ENCODE measurements at places on chromosomes 6 and 20. TPM values are rescaled to one million over a fixed set of nuclear protein-coding genes. Genes with fewer than 3 reads are reported as not detected.

The GPR6 gene
- total RNA-seq: not detected

- DNase-seq: no peak
Measured at GRCh38 chr20:56628015-56628872, 862 bp upstream of the TFAP2C start.

- DNase-seq: peak; percentile 2
Measured at GRCh38 chr20:40008177-40008576, 680.9 kb downstream of the MAFB start.

DNA sequence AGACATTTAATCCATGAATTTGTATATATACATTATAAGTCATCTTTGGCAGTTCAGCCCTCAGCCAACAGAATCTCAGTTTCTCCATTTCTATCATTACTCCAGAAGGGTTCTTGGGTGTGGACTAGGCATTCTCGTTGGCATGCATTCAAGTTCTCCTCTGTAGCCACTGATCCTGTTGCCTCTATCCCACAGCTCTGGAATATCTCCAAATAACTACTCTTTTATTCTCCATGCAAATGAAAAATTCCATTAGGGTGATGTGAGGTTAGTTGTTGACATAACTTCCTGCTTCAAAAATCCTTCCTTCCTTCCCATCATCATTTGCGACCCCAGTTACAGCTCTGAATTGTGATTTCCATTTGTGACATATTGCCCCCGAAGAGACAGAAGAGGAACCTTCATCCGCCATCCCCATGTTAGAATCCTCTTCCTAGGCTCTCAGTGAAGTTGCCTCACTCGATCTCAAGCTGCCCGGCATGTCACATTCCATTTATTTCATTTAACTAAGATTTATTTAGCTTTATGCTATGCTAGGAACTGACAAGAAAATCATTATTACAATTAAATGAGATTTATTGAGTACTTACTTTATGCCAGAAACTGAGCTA, 93.7 kb upstream of the EDN1 start:
- peak; percentile 83 for DNase-seq

DNA sequence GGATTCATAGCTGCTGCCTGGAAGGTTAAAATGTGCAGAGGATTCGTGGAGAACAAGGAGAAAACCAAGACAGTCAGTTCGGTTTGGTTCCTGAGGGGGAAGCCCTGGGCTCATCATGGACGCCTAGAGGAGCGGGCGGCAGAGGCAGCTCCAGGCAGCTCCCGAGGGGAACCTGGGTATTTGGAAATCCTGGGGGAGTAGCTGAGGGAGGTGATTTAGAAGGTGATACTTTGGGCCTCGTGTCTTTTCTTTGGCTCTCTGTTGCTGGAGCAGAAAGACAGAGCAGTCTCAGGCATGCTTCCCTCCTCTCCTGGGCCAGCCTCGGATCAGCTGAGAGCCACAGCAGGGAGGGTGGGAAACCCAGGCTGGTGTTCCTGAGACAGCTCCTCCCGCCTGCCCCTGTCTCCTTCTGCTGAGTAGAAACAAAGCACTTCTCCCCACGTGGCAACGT, 139.5 kb downstream of the DLL1 start:
- DNase-seq: no peak

DNA sequence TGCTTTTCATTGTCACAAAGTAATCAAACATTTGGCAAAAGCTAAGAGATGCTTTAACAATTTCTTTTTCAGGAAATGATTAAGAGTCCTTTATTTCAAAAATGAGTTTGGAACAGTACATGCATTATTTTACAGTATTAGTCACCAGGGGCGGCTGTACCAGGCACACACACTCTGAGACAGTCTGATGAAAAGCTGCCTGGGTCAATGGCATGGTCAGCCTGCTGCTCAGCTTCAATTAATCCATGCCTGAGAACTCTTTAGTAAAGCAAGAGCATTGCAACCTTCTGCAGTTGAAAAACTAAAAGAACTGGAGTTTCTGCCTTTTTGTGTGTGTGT, 105.5 kb downstream of the TULP4 start:
- peak; percentile 79 for DNase-seq

The RNF182 gene
- total RNA-seq: 6.4 TPM

GRCh38 chr6:42787063-42787472, 5.2 kb downstream of the BICRAL start:
- no peak for DNase-seq

DNA sequence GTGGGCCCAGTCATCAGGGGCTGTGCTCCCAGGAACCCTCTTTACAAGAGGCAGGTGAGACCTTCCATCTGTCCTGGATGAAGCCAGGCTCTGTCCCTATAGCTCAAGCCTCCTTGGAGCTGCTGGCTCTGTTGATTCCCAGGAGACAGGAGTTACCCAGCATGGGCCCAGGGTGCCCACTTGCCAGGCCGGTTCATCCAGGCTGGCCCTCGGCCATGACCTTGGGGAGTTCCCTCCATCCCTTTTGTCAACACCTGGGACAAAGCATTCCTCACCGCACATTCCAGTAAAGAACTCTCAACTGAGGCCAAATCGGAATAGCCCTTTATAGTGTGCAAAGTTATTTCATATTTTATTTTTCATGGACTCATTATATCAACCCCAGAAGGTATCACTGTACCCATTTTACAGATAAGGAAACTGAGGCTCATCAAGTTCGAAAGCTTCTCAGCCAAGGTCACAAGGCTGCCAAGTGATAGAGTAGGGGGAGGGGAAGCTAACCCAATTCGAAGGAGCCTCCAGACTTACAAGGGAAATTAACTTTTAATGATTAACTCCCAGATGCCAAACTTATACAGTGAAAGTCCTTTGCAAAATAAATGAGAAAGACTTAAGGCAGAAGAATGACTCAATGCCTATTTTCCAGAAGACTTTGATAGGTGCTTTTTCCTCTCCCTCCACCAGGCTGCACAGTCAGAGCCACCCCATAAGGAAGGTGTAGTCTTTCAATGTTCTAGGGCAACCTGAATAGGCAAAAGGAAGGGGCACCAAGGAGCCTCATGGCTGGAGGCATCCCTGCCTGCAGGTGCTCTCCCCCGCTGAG, 18.5 kb downstream of the SDC4 start:
- DNase-seq: no peak

DNA sequence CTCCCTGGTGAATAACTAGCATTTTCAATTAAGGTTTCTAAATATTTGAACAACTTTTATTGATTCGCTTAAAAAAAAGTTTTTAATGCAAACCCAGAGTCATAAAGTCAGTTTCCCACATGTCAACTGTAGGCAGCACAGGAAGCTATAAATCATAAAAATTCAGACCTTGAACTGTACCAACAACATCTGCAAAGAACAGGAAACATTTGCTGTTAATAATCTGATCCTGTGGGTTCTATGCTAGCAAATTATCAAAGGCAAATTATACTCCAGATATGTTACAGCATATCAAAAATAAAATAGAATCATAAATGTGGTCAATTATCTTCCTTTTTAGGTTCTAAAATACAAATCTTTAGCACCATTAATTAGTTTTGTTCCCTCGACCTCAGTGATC, 16.6 kb upstream of the MAP7 start:
- DNase-seq: no peak

The MRPS10 gene
- 47.0 TPM for total RNA-seq

The PDYN gene
- not detected for total RNA-seq

GRCh38 chr20:2708665-2709064, 16.1 kb downstream of the EBF4 start:
- DNase-seq: no peak

All from IMR-90 (cell line).